ENCODE measurements at places on chromosomes 3 and 15.

GRCh38 chr3:135539351-135539750 lies 426.2 kb upstream of the PPP2R3A start:
- no peak for DNase-seq

- no peak for DNase-seq
Measured at GRCh38 chr15:37893309-37893708, 41.1 kb upstream of the TMCO5A start.

- peak; percentile 39 for DNase-seq
Measured at GRCh38 chr3:5226783-5227182, 39.3 kb downstream of the EDEM1 start.

GRCh38 chr3:76442374-76442915 lies 597.5 kb upstream of the ROBO2 start:
- DNase-seq = no peak

- DNase-seq = no peak
Measured at GRCh38 chr3:15500107-15500724, 21.3 kb downstream of the COLQ start.

GRCh38 chr15:39922462-39923092 lies 2.5 kb upstream of the GPR176 start:
- peak; percentile 50 for DNase-seq

- DNase-seq = peak; percentile 81
Measured at GRCh38 chr3:141336672-141337522, 31.4 kb upstream of the ZBTB38 start.

DNA sequence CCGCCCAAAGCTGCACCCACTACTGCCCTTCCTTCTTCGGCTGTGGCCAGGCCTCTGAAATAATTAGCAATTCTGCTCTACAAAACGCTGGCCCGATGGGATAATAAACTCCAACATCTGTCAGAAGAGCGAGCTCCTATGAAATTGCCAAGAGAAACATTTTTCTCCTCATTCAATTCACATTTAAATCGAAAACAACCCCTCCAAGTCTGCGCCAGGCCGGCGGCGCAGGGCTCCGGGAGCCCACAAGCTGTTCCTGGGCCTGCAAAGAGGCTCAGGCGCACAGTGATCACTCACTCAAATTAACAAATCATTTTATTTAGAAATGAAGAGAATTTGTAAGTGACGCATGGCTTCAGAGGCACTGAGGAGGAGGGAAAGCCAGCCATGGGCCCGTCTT lies 55.3 kb upstream of the TMEM115 start:
- no peak for DNase-seq

- DNase-seq = peak; percentile 55
Measured at GRCh38 chr3:39291903-39292329, 12.1 kb upstream of the CX3CR1 start.

DNA sequence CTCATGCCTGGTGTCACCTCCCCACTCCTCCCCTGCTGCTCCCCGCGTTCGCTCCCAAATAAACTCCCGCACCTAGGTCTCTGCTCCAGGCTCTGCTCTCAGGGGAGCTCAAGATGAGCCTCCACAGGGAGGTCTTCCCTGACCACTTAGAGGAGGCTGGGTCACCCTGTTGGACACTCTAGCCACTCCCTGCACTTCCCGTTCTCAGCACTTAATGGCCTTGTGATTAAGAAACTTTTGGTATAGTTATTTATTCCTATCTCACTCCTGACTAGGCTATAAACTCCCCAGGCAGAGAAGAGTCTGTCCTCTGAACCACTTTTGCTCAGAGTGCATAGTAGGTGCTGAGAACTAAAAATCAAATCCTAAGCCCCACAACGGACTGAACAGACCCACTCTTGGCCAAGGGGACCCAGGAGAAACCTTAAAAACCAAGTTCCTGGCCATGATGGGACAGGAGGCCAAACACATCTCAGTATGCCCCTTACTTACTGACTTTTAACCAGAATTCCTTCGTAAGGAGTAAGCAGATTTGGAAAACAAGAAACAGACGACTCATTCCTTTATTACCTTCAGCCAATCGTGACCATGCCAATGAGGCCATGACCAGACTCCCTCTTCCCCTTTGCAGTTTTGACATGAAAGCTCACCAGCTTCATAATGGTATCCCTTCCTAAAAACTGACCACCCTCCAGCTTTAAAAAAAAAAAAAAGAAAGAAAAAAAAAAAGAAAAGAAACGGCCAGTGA lies 69.0 kb upstream of the HRH1 start:
- peak; percentile 23 for DNase-seq

- peak; percentile 93 for DNase-seq
Measured at GRCh38 chr3:8589880-8590556, 54.6 kb downstream of the SSUH2 start.

- DNase-seq = peak; percentile 63
Measured at GRCh38 chr3:101828691-101829436, 20.4 kb upstream of the NFKBIZ start.

GRCh38 chr3:126104742-126105605 lies 21.1 kb upstream of the SLC41A3 start:
- DNase-seq = no peak

DNA sequence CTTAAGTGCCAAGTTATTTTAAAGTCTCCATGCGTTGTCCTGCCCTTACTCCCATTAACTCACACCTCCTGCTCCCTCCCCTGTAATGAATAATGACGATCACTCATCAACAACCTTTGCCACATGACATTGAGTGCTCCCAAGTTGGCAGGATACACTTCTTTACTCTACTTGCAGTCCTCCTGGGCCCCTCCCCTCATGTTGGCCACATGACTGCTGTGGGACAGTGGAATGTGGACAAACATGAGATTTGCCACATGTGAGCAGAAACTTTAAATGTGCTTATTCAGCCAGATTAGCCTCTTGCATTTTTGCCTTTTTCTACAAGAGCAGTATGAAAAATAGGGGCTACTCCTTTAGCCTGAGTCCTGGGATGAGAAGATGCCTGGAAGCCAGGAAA lies 167.9 kb downstream of the DCLK3 start:
- DNase-seq = peak; percentile 13

DNA sequence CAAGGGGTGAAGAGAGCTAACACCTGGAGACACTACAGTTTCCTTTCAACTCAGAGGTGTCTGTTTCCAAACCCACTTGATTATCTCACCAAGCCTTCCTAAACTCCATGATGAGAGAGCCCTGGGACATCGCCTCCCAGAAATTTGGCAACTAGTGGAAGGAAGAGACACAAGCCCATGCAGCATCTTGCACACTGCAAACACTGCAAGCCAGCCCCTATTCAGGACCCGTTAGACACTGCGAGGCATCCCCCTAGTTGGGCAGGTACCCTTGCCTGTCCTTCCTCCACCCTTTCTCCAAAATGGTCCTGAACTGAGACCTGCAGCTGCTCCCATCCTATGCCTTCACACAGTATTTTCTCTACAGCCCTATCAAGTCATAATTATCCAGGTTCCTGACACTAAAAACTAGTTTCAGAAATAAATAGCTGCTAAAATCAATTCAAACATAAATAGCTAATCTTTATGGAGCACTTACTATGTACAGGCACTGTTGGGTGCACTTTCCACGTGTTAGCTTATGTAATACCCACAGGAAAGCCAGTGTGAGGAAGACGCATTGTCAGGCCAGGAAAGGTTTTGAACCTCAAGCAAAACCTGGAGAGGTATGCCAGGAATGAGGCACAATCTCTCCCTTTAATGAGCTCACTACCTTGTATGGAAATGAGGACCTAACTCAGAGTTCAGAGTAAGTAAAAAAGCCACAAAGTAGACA lies 2.8 kb downstream of the MAGI1 start:
- no peak for DNase-seq

DNA sequence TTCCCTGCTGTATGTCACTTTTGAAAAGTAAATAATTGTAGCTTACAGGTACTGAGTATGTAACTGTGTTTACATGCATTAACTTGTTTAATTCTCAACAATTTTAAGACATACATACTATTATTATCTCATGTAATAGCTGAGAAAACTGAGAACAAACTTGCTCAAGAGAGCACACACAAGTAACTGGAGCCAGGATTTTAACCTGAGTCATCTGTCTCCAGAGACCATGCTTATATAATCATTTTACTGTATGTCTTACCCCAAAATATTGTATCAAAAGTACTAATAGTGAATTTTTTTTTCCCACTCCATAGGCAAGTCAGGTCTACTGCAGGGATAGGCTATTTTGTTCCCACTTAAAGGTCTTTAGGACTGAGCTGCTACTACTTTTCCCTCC lies 95.4 kb downstream of the FEZF2 start:
- no peak for DNase-seq

GRCh38 chr3:155106119-155106518 lies 26.0 kb downstream of the MME start:
- DNase-seq = peak; percentile 60

DNA sequence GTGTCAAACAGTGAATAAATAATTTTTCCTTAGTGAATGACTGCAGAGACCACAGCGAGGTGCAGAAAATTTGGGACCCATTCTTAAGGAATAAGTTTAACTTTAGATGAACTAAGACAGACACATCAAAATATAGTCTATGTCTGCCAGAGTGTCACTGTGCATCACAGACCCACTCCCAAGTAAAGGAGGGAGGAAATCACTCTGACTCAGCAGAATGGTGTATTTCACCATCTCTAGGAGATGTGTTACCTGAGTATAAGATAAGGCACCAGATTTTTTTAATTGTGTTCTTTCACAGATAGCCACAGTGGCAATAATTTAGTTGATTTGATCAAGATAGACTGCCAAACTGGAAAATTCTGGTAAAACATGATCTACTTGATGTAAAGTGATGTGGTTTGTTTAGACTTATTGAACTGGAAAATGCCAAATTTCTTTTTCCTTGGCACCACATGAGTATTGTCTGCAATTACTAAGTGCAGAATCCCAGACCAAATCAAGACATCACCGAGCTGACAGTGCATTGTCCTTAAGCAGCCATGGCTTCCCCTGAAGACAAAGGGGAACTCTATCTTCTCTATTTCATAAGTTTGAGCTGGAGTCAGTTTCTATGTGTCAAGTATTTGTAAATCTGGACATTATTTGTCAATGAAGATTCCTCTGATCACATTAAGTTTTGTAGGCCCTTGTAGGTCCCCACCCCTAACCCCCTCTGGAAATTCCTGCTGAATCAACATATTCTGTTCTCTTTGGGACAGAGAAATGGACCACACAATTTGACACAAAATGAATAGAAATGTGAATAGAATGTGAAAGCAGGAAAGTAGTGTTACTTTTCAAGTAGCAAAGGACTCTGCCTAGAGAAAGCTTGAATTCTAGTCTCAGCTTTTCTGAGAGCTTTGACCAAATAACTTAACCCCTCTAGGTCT lies 47.6 kb downstream of the TIPARP start:
- DNase-seq = no peak

DNA sequence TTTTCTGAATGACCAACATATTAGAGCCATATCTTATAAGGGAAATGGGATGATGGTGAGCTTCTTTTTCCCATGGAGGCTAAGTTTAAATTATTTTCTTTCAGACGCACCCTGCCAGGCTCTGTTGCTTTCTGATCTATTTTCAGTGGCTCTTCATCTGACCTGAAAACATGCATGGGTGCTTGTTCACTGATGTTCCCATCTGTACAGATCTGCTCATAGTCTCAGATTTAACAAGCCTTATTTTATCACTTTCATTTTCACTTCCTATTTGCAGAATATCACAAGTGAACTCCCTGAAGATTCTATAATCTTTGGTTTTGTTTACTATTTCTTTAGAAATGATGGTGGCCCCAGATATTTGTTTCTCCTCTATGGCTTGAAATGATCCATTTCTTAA lies 31.1 kb upstream of the SUCLG2 start:
- DNase-seq = peak; percentile 3

DNA sequence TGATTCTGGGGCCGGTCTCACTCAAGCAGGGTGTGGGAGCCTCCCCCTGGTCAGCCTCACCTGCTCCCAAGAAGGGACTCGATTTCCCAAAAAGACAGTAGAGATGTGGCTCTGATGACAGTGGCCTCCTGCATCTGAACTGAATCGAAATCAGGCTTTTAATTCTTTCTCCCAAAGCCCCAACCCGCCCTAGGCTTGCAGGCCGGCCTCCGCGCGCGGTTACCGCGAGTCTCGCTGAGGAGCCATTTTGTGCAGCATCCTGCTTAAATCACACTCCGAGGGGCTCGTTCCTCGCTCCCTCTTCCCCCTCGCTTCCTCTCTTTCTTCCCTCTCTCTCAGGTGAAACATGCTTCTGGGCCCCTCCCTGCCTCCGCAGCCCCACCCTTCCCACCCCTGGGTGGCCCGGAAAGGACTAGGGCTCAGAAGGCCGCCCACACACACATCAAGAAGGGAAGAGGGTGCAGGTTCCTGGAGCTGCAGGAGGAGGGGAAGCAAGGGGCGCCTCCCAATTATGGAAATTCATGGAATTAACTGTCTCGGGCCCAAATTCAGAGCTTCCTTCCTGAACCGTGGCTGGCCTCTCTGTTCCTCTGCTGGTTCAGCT lies 30.9 kb upstream of the POLG start:
- DNase-seq = no peak

DNA sequence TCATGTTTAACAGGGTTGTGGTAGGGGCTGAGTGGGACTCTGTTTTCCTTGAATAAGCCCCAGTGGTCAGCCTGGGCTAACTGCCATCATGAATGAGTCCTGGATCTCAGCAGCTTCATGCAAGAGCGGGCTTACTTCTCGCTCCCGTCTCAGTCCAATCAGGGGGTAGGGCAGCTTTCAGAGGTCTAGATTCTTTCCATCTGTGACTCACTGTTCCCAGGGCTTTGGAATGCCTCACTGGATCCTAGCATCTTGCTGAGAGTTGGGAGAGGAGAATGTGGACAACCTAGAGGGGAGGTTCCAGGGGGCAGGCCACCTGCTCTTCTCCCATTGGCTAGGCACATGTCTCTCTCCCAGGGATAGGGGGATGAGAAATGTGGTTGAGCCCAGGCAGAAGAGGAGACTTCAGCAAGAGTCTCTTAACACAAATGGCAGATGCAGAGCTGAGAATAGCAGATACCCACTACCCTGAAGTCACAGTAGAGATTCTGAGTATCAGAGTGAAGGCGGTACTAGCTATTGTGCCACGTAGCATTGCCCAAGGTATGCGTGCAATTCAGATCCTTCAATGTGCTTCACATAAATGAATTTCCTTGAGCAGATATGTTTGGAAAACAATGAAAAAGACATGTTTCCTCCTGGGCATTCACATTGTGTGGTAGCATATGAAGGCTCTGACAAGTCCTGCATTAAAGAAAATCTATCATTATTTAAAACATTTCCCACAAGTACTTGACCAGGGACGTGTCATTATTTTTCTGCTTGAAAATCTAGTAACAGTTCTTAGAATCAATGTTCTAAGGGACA lies 257.7 kb upstream of the PROK2 start:
- peak; percentile 60 for DNase-seq

Measured in RPMI7951 (cell line).